ENCODE measurements at places on chromosomes 11 and 22.

DNA sequence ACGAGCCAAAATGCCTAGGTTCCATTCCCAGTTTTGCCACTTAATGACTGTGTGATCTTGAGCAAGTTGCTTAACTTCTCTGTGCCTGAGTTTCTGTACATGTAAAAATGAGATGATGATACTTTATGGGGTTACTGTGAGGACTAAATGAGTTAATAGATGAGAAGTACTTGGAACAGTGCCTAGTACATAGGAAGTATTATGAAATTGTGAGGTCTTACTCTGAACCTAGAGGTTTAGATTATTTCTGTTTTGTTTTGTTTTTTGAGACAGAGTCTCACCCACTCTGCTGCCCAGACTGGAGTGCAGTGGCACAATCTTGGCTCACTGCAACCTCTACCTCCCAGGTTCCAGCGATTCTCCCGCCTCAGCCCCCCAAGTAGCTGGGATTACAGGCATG is 227.0 kb upstream of the POU2AF2 start:
- DNase-seq: no peak

- no peak for DNase-seq
Measured at GRCh38 chr11:117431436-117431835, 103.8 kb downstream of the CEP164 start.

- DNase-seq: no peak
Measured at GRCh38 chr11:123291201-123291869, 96.3 kb upstream of the CLMP start.

DNA sequence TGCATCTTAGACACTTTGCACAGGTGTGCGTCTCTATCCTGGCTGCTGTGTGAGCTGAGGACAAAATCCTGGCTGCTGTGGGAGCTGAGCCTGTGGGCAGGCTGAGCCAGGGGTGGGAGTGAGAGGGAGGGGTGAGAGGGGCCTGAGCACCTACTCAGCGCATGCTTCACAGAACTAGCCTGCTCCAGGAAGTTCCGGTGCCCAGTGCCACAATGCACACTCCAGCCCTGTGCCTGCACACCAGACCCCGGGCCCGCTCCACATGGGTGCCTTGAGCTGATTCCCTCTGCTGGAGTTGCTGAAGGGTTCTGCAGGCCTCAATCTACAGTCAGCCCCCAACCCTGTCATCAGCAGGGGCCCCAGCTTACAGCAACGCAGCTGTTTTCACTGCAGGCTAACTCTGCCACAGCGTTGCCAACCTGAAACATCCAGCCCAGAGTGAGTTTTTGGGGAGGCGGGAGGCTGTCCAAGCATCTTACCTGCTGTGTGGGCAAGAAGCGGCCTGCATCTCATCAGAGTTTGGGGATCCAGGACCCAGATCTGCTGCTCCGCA is 1377.9 kb downstream of the TBC1D22A start:
- no peak for DNase-seq

DNA sequence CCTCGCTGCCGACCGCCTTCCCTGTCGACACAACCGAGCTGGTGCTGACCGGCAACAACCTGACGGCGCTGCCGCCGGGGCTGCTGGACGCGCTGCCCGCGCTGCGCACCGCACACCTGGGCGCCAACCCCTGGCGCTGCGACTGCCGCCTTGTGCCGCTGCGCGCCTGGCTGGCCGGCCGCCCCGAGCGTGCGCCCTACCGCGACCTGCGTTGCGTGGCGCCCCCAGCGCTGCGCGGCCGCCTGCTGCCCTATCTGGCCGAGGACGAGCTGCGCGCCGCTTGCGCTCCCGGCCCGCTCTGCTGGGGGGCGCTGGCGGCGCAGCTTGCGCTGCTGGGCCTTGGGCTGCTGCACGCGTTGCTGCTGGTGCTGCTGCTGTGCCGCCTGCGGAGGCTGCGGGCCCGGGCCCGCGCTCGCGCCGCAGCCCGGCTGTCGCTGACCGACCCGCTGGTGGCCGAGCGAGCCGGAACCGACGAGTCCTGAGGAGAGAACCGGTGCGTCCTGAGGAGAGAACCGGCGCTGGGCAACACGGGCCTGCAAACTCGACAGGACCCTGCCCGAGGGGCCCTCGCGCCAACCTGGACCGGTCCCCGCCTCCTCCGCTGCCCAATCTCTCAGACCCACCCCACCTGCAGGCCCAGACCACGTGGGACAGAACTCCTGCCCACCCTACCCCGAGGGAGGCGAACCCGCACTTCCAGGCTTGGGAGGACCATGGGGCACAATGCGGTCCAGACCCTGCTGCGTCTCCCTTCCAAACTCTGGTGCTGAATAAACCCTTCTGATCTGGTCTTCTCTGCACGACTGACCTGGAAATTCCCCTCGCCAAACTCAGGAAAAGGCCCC is 866 bp downstream of the GP1BB start:
- peak; percentile 48 for DNase-seq

- DNase-seq: no peak
Measured at GRCh38 chr11:18012122-18012905, 533 bp downstream of the SERGEF start.

GRCh38 chr11:62217191-62217748 is 8.8 kb downstream of the SCGB2A1 start:
- DNase-seq: no peak

GRCh38 chr11:84552791-84553190 is 1074.4 kb downstream of the DLG2 start:
- DNase-seq: no peak

- no peak for DNase-seq
Measured at GRCh38 chr11:5691964-5692361, 2.4 kb downstream of the TRIM22 start.

DNA sequence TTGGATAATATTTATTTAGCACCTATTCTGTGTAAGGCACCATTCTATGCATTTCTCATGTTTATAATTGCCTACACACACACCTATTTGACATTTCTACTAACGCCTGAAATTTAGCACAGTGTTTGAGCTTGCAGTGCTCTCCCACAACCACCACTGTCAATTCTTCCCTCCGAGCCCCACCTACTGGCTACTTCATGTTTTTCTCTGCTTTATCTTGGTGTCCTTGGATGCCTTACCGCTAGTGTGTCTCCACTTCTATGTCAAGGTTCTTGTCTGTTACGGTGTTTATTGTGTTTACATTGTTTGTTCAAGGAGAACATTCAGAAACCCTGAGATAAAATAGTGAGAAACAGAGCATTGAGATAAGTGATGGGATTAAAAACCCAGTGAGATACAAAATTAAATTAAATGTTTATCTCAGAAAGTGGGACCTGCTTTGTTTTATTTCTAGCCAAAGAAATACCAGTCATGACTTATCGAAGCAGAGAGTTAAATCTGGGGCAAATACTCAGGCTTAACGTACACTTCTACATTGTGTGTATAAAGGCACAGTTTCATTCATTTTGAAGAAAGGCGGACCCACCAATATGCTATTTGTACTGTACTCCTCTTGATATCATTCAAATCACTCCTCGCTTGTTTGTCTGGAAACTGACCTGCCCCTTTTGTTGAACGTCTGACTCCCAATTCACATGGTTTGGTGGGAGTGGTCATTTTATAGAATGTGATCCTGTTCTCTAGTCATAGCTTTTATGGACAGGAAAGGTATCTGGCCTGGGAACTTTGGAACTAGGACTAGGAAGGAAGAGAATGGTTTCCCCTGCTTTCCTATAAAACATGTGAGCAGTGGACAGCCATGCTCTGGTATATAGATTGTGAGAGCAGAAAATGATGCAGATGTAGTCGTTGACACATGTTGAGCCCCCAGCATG is 39.2 kb upstream of the SLC36A4 start:
- no peak for DNase-seq

DNA sequence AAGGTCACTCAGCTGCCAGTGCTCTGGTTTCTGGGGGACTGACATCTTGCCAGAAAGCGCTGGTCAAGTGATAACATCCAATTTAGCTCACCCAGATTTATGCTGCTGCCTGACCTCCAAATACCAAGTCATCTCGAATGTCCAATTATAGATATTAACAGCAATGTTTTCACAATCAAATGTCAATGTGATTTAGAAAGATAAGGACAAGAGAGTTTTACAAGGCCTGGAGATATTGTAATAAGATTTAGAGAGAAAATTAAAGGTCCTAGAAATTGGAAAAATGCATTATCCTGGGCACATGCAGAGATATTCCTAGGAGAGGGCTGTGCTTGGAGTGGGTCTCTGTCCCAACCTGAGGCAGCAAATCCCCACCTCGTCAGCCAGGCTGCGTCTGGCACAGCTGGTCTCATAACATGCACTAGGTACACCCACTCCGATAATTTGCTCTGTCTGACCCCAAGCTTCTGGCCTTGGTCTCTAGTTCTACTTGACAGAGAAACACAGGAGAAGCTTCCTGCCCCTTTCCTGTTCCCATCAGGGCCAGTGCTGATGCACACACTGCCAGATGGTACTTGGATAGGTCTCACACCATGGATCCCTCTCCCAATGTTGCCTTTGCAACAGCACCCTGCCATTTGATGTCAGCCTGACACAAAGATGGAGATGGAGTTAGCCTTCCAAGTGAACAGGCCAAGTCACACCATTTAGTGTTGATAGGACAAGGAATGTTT is 28.6 kb downstream of the USH1C start:
- DNase-seq: no peak

- no peak for DNase-seq
Measured at GRCh38 chr11:102807921-102808320, 10.0 kb upstream of the MMP1 start.

DNA sequence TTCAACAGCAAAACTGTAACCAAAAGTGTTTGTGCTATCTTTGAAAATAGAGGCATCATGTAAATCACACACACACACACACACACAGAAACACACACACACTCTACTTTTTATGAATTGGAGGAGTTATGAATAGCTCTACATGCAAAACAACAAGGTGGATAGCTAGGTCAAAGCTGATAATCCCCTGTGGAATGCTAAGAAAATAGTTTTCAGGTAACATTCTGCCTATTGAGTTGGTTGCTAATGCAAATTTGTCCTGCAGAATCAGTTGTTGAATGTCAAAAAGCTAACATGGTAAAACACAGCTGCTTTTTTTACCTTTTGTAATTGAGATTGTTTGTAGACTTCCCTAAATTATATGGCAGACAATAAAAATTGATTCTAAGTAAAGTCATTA is 1658.4 kb upstream of the RAG2 start:
- DNase-seq: no peak

GRCh38 chr11:11239959-11240358 is 113.1 kb downstream of the CSNK2A3 start:
- DNase-seq: no peak

- DNase-seq: no peak
Measured at GRCh38 chr11:64035081-64035524, 628 bp upstream of the FLRT1 start.

DNA sequence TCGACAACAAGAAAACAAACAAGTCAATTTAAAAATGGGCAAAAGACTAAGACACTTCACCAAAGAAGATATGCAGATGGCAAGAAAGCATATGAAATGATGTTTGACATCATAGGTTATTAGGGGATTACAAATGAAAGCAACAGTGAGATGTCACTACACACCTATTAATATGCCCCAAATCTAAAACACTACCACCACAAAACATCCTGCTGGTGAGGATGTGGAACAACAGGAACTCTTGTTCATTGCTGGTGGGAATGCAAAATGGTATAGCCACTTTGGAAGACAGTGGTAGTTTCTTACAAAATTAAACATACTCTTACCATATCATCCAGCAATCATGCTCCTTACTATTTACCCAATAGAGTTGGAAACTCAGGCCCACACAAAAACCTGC is 29.0 kb downstream of the PRRG4 start:
- DNase-seq: no peak

DNA sequence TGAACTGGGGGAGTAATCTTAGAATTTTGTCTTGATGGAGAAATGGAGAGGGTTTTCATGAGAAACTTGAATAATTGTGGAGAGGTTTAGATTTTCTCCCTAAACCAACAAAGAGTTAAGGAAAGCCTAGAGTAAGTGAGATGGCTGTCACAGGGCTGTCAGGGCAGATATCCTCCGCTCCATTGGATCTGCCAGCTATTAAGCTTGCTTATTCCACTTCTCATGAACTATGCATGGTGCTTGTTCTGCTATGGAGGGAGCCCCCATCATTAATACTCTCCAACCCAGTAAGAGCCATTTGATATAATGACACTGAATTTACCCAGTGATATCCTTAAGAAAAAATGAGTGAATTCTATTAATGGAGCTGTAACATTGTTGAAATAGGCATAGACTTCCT is 342.8 kb upstream of the MTNR1B start:
- DNase-seq: no peak

DNA sequence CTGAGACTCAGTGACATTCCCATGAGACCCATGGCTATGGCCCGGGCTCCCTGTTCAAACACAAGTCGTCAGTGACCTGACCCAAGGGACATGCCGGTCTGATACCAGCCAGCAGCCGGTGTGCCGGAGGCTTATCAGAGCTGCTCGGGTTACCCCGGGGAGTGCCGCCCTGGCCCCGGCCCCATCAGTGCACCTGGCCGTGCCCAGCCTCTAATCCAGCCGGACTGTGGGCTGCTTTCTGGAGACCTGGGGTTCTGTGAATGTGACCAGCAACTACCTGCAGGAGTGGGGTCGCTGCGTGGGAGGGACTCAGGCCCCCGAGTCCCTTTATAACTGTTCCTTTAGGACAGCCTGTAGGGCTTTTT is 52.7 kb downstream of the LINC01488 start:
- DNase-seq: no peak

GRCh38 chr11:9571071-9571762 is 2.3 kb upstream of the WEE1 start:
- no peak for DNase-seq

DNA sequence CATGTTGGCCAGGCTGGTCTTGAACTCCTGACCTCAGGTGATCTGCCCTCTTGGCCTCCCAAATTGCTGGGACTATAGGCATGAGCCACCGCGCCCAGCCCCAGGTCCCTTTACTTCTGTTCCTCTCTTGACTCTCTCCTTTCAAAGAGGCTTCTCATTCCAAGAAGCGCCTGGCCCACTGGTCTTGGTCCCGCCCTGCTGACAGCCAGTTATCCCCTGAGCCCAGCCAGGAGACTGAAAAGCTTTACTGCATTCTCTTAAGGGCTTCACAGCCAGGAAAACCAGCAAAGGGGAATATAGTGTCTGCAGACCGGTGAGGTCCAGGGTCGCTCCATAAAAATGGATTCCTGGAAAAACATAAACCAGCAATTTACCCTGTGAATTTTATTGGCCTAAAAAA is 68.3 kb downstream of the NFAM1 start:
- no peak for DNase-seq

GRCh38 chr11:22561283-22561682 is 64.3 kb downstream of the FANCF start:
- no peak for DNase-seq

DNA sequence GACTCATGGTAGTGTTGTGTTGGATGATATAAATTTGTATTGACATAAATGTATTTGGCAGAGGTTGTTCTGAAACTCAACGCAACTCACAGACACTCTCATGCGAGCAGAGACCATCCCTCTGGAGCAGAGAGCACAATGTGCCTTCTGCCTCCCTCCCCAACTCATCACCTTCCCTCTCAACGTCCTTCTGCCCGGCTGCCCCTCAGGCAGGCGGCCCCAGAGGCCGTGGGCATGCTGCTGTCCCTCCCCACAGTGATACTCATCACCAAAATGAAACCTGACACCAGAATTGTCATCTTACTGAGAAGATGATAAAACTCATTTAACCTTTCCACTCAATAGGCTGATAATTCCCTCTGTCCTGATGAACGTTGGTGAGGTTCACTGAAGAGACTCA is 260.6 kb downstream of the ETS1 start:
- no peak for DNase-seq

Measured in stimulated activated CD4-positive, alpha-beta T cell treated with anti-CD3 and anti-CD28 coated beads, Interleukin-4, amount 100 ng/mL, for 1 hour (primary cell).